ENCODE measurements at places on chromosomes 7 and 10. TPM values are rescaled to one million over a fixed set of nuclear protein-coding genes. Genes with fewer than 3 reads are reported as not detected.

GRCh38 chr7:158507917-158508316, 79.7 kb downstream of the PTPRN2 start:
- H3K4me3 ChIP-seq, result no peak overlapping the region
- no peaks in the 10 kb centered on the region for H3K36me3 ChIP-seq
- H3K27ac ChIP-seq, result no peak overlapping the region
- H3K4me1 ChIP-seq, result no peaks in the 10 kb centered on the region

Gene MUC12
- 3.8 TPM for total RNA-seq

GRCh38 chr10:69866246-69866687, 64.6 kb downstream of the COL13A1 start:
- H3K27ac ChIP-seq, result no peak overlapping the region
- no peaks in the 10 kb centered on the region for H3K4me1 ChIP-seq
- no peak overlapping the region for H3K4me3 ChIP-seq
- DNase-seq, result no peak
- no peaks in the 10 kb centered on the region for H3K27me3 ChIP-seq
- no peaks in the 10 kb centered on the region for H3K36me3 ChIP-seq

DNA sequence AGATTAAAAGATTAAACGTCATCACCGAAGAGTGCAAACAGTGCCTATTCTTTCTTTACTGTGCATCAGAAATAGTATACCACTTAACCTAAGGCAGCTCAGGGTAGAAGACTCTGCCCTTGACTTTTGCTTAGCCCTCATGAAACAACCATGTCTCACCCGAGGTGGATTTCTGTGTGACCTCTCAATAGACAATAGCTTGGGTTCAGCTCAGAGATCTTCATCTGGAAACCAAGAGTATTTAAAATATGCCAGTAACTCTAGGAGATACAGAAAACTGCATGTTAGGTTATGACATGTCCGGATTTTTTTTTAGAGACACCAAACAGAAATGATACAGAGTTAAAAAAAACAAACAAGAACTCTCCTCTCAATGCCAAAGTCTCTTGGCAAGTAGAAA, 75.8 kb downstream of the JAZF1 start:
- no peaks in the 10 kb centered on the region for H3K4me1 ChIP-seq
- no peaks in the 10 kb centered on the region for H3K36me3 ChIP-seq
- no peak for DNase-seq
- no peaks in the 10 kb centered on the region for H3K27me3 ChIP-seq
- no peak overlapping the region for H3K4me3 ChIP-seq

GRCh38 chr7:22189741-22190140, 167.2 kb downstream of the RAPGEF5 start:
- no peak for DNase-seq
- peaks cover 3% of the 10 kb centered on the region for H3K4me1 ChIP-seq
- no peak overlapping the region for H3K27ac ChIP-seq
- no peaks in the 10 kb centered on the region for H3K27me3 ChIP-seq
- H3K36me3 ChIP-seq, result no peaks in the 10 kb centered on the region

- no peak for DNase-seq
- H3K36me3 ChIP-seq, result no peaks in the 10 kb centered on the region
- peaks cover 26% of the 10 kb centered on the region for H3K4me1 ChIP-seq
- H3K4me3 ChIP-seq, result no peak overlapping the region
Measured at GRCh38 chr10:71727105-71727737, 7.6 kb upstream of the C10orf105 start.

GRCh38 chr10:100209303-100209702, 20.1 kb downstream of the CHUK start:
- DNase-seq, result no peak
- no peaks in the 10 kb centered on the region for H3K27me3 ChIP-seq
- H3K36me3 ChIP-seq, result peaks cover under 1% of the 10 kb centered on the region
- H3K27ac ChIP-seq, result peak overlapping the region; percentile 7
- H3K4me3 ChIP-seq, result no peak overlapping the region

DNA sequence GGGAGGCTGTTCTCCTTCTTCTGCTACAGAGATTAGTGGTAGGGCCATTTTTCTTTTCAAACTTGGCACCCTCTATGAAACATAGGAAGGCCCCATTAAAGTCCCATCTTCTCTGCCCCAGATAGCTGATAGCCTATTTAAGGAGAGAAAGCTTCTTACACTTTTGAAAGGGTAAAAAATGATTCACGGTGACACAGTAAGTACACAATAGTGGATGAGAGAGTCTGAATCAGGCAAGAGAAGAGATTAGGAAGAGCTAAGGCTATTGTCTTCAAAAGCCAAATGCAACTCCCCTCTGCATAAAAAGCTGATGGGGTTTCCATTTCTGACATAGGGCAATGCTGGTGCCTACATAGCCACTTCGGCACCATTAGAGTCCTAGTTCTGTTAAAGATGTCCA, 3.6 kb downstream of the INA start:
- peaks cover 13% of the 10 kb centered on the region for H3K27me3 ChIP-seq
- DNase-seq, result no peak
- no peaks in the 10 kb centered on the region for H3K36me3 ChIP-seq

DNA sequence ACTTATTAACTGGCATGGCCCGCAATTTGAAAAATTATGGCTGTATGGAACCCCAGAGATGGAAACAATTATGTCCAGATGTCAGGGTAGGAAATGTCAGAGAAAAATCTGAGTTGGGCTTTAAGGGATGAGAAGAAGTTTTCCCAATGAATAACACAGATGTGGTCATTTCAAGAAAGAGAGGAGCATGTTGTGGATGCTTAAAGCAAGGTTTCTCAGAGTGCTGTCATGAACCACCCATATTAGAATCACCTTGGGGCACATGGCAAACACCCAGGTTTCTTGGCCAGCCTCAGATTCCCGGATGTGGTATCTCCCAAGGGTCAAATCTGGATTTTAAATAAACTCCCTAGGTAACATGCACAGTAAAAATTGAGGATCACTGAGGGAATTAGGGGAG, 43.6 kb downstream of the LAMB4 start:
- H3K27me3 ChIP-seq, result no peaks in the 10 kb centered on the region
- H3K4me3 ChIP-seq, result no peak overlapping the region
- H3K4me1 ChIP-seq, result no peaks in the 10 kb centered on the region
- H3K27ac ChIP-seq, result no peak overlapping the region
- no peaks in the 10 kb centered on the region for H3K36me3 ChIP-seq
- no peak for DNase-seq

Gene ANKRD30A
- not detected for total RNA-seq

GRCh38 chr10:62578301-62578700, 204.1 kb downstream of the ZNF365 start:
- no peaks in the 10 kb centered on the region for H3K27me3 ChIP-seq
- no peaks in the 10 kb centered on the region for H3K36me3 ChIP-seq
- H3K4me3 ChIP-seq, result no peak overlapping the region
- DNase-seq, result no peak
- no peak overlapping the region for H3K27ac ChIP-seq

Gene MEST
- 31.0 TPM for total RNA-seq

Gene ZPBP
- total RNA-seq, result 0.22 TPM

Gene C10orf67
- 1.6 TPM for total RNA-seq

- no peaks in the 10 kb centered on the region for H3K4me1 ChIP-seq
- no peaks in the 10 kb centered on the region for H3K27me3 ChIP-seq
- no peaks in the 10 kb centered on the region for H3K36me3 ChIP-seq
- H3K27ac ChIP-seq, result no peak overlapping the region
Measured at GRCh38 chr10:85666102-85666501, 700.5 kb downstream of the GRID1 start.

- H3K36me3 ChIP-seq, result no peaks in the 10 kb centered on the region
- H3K27ac ChIP-seq, result no peak overlapping the region
- no peak for DNase-seq
- H3K4me1 ChIP-seq, result no peaks in the 10 kb centered on the region
- no peak overlapping the region for H3K4me3 ChIP-seq
Measured at GRCh38 chr7:152512706-152513105, 76.9 kb upstream of the KMT2C start.

DNA sequence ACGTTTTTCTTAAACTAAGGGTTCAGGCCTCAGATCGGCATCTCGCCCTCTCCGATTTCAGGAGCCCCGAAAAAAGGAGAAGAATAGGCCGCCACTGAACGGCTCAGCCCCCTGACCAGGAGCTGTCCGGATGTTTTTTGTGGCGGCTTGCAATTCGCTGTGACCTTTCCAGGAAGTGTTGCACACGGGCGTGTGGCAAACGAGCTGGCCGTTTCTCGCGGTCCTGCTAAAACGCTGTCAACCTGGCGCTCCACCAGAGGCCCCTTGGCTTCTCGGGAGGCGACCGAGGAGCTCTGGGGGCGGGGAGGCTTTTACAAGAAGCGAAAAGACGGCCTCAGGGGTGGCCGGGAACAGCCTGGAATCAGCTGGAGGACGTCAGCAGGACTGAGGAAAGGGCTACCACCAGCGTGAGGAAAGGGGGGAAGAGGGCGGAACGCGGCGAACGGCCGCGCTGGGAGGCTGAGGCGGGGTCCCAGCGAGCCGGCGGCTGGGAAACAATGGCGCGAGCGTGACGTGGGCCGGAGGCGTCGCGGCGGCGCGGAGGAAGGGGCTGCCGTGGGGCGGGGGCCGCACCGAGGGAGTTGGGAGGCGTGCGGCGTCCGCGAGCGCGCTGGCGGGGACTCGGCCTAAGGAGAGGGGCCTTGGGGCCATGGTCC, 493 bp downstream of the NT5C2 start:
- no peaks in the 10 kb centered on the region for H3K36me3 ChIP-seq
- H3K27me3 ChIP-seq, result no peaks in the 10 kb centered on the region
- peak; percentile 90 for DNase-seq

- no peak overlapping the region for H3K27ac ChIP-seq
- H3K27me3 ChIP-seq, result peaks cover 24% of the 10 kb centered on the region
- H3K4me1 ChIP-seq, result no peaks in the 10 kb centered on the region
Measured at GRCh38 chr7:1235501-1236131, 2.9 kb downstream of the UNCX start.

- no peak for DNase-seq
- no peaks in the 10 kb centered on the region for H3K4me1 ChIP-seq
- no peak overlapping the region for H3K4me3 ChIP-seq
- no peaks in the 10 kb centered on the region for H3K27me3 ChIP-seq
- H3K36me3 ChIP-seq, result no peaks in the 10 kb centered on the region
- H3K27ac ChIP-seq, result no peak overlapping the region
Measured at GRCh38 chr10:90171014-90171722, 469.8 kb downstream of the KIF20B start.

GRCh38 chr10:33800545-33800944, 466.1 kb upstream of the NRP1 start:
- no peaks in the 10 kb centered on the region for H3K36me3 ChIP-seq
- no peaks in the 10 kb centered on the region for H3K27me3 ChIP-seq
- no peak overlapping the region for H3K4me3 ChIP-seq
- peaks cover 8% of the 10 kb centered on the region for H3K4me1 ChIP-seq
- H3K27ac ChIP-seq, result no peak overlapping the region
- DNase-seq, result no peak

DNA sequence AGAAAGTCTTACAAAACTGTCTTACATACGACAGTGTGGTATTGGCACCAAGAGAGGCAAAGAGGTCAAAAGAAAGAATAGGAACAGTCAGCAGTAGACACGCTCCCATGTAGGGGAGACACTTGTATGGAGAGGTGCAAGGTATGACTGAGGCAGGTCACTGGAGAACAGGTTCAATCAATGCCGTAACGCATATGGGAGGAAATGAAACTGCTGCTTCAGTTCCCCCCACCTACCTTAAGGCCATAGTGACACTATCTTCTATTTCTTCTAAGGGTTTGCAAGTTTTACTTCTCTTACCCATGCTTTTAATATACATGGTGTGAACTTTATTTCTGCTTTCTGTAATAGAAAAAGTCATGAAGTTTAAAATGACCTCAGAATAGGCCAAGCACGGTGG, 5.5 kb upstream of the PITRM1 start:
- no peak overlapping the region for H3K27ac ChIP-seq
- DNase-seq, result no peak
- H3K4me3 ChIP-seq, result no peak overlapping the region
- no peaks in the 10 kb centered on the region for H3K27me3 ChIP-seq
- no peaks in the 10 kb centered on the region for H3K36me3 ChIP-seq

- H3K4me1 ChIP-seq, result no peaks in the 10 kb centered on the region
- no peaks in the 10 kb centered on the region for H3K36me3 ChIP-seq
- no peaks in the 10 kb centered on the region for H3K27me3 ChIP-seq
- H3K27ac ChIP-seq, result no peak overlapping the region
- no peak overlapping the region for H3K4me3 ChIP-seq
- DNase-seq, result no peak
Measured at GRCh38 chr10:35259769-35260397, 76.4 kb upstream of the CCNY start.

- no peak for DNase-seq
- H3K27ac ChIP-seq, result no peak overlapping the region
- H3K27me3 ChIP-seq, result no peaks in the 10 kb centered on the region
Measured at GRCh38 chr7:86814661-86815379, 171.1 kb downstream of the GRM3 start.

Gene GRM3
- total RNA-seq, result not detected

GRCh38 chr10:88471899-88472298, 111.2 kb downstream of the RNLS start:
- peaks cover 5% of the 10 kb centered on the region for H3K4me1 ChIP-seq
- H3K27me3 ChIP-seq, result no peaks in the 10 kb centered on the region
- no peak overlapping the region for H3K4me3 ChIP-seq
- DNase-seq, result no peak
- no peaks in the 10 kb centered on the region for H3K36me3 ChIP-seq

DNA sequence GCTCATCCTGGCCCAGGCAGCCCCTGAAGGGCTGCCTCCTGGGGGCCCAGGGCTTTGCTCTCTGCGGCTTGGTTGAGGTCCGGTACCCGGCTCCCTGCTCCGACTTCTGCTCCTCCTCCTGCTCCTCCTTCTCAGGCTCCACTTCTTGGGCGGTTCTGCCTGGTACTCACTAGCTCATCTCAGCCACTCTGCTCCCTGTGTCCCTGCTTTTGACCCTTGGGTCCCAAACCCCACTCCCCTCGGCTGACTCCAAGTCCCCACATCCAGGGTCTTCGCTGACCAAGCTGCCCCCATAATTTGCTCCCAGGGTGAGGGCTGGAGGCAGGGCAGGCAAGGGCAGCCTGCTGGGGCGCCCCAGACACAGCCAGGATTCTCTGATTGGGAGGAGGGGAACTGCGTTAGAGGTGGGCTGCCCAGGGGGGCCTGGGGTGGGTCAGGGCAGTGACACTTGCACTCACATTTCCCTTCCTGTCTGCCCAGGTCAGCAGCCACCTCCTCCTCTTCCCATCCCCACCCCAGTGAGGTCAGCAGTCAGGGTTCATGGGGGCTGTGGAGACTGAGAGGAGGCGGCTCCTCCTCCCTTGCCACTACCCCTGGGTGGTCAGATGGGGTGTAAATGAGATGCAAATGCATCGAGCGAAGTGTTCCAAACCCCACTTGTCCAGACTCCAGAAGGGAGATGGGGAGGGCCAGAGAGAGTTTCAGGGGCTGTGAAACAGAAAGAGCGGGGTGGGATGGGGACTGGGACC, 2.2 kb downstream of the SMARCD3 start:
- no peak overlapping the region for H3K4me3 ChIP-seq
- no peak overlapping the region for H3K27ac ChIP-seq
- no peaks in the 10 kb centered on the region for H3K36me3 ChIP-seq
